ENCODE measurements at places on chromosomes 7 and 10.

DNA sequence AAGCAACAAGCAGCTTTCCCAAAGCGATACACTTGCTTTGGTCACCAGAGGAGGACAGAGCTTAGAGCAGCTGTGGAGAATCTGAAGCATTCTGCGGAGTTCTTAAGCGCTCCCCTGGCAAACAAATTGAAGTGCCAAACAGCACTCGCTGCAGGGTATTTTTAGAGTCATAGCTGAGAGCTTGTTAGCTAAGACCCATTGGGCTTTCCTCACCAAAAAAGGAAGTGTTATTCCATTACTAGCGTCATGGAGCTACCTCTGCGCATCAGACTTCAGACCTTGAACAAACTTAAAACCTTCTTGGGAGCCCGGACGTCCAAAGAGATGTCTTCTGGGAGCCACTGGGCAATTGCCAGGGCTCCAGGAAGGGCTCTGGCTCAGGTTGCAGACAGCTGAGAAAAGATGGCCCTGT, 23.2 kb upstream of the BMPR1A start:
- no peak for DNase-seq

GRCh38 chr7:12360948-12361347, 42.7 kb downstream of the VWDE start:
- DNase-seq = no peak

GRCh38 chr7:124460056-124460450, 305.5 kb downstream of the GPR37 start:
- no peak for DNase-seq

GRCh38 chr7:116548506-116548905, 23.7 kb downstream of the CAV1 start:
- no peak for DNase-seq

GRCh38 chr7:47572939-47573757, 8.8 kb downstream of the TNS3 start:
- no peak for DNase-seq

DNA sequence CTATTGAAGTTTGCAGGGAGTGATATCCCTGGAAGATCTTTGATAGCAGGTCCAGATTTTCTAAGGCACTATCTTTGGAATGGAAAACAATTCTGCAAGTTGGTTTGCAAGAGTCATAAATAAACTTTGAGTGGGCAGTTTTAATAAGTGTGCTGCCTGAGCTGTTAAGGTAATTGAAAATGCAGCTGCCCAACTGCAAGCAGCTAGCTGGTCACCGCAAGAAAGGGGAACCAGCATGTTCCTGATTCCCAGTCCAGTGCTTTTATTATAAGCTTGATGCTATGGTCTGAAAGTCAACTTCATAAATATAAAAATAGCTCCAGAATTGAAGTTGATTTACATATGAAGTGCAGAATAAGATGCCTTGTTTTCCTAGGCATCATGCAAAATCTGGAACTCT, 308.4 kb downstream of the ZNF248 start:
- DNase-seq = no peak

GRCh38 chr7:88792361-88792760, 3.2 kb downstream of the TEX47 start:
- no peak for DNase-seq

DNA sequence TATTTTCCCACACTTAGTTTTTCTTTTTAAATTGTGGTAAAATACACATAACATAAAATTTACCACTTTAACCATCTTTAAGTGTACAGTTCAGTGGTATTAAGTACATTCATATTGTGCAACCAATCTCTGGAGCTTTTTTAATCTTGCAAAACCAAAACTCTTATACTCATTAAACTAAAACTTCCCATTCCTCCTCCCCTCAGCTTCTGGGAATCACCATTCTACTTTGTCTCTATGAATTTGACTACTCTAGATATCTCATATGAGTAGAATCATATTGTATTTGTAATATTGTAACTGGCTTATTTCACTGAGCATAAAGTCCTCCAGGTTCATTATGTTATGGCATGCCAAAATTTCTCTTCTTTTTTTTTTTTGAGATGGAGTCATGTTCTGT, 86.4 kb upstream of the JAZF1 start:
- DNase-seq = no peak

All from smooth muscle cell of the brain vasculature (primary cell).